ENCODE measurements at places on chromosomes 12 and 14. TPM values are rescaled to one million over a fixed set of nuclear protein-coding genes. Genes with fewer than 3 reads are reported as not detected.

Gene COX8C
- total RNA-seq = not detected

Gene TEX22
- total RNA-seq = 0.11 TPM

Gene CLEC4C
- total RNA-seq = not detected

Gene ZDHHC22
- total RNA-seq = 0.03 TPM

DNA sequence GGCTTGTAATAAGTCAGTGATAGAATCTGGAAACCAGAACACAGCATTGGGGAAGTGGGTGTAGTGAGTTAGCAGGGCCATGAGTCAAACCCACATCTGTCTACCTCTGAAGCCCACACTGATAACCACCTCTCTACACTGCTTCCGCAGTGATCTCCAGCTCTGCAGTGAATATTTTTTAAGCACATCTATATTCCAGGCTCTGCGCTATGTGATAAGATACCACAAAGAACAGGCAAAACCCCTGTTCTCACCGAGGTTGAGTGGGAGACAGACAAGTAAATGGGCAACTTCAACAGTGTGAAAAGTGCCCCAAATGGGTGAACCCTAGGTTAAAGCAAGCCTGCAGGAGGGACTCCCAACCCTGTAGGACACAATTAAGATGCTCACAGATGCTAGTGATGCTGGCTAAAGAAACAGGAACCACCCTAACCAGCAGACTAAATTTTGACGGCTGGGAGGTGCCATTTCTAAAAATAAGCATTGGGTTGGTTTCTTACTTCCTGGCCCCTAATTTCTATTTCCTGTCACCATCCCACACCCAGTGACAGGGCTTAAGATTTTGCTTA lies 375.0 kb downstream of the DPF3 start:
- H3K27ac ChIP-seq = no peak overlapping the region
- DNase-seq = no peak
- 0 out of 2 replicates have a peak, but pooled peaks cover 2% of the 10 kb centered on the region for H3K4me1 ChIP-seq
- H3K36me3 ChIP-seq = no peaks in the 10 kb centered on the region
- no peak overlapping the region for H3K4me3 ChIP-seq

DNA sequence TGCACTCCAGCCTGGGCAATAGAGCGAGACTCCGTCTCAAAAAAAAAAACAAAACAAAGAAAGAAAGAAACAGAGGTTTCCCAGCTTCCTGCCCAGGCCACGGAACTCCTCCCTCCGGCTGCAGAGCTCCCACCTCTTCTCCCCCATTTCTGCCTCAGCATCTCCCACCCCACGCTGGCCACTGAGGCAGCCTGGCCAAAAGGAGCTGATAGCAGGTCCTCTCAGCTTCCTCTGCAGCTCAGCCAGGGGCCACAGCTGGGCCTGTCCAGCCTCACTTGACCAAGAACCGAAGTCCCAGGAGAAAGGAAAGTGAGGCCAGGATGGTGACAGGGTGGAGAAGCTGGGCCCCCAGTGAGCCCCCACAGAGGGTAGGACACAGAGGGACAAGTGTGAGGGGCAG lies 33.4 kb upstream of the CD9 start:
- no peak overlapping the region for H3K4me3 ChIP-seq
- no peaks in the 10 kb centered on the region for H3K27me3 ChIP-seq
- H3K4me1 ChIP-seq = peaks cover 31% of the 10 kb centered on the region
- H3K36me3 ChIP-seq = no peaks in the 10 kb centered on the region
- peak overlapping the region; percentile 89 for H3K27ac ChIP-seq
